Stimulated activated CD4-positive, alpha-beta T cell treated with anti-CD3 and anti-CD28 coated beads, TNF-alpha, amount 100 ng/mL, for 1 hour (primary cell): ENCODE measurements at places on chromosomes 5 and 9.

DNA sequence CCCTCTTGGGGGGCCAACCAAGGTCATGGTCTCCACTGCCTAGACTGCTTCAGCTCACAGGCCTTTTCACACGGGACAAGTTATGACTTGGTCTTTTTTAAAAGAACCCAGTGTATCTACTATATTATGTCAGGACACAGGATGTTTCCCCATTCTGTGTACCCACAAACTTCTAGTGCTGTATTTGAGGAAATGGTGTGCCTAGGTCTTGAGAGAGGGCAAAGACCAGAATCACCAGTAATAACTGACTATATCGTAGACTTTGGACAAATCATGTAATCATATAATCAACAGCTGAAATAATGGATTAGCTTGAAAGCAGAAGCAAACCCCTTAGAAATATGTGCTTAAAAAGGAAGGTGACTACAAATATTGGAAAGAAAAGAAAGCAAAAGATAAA is 133.3 kb downstream of the ARL15 start:
- DNase-seq = no peak

DNA sequence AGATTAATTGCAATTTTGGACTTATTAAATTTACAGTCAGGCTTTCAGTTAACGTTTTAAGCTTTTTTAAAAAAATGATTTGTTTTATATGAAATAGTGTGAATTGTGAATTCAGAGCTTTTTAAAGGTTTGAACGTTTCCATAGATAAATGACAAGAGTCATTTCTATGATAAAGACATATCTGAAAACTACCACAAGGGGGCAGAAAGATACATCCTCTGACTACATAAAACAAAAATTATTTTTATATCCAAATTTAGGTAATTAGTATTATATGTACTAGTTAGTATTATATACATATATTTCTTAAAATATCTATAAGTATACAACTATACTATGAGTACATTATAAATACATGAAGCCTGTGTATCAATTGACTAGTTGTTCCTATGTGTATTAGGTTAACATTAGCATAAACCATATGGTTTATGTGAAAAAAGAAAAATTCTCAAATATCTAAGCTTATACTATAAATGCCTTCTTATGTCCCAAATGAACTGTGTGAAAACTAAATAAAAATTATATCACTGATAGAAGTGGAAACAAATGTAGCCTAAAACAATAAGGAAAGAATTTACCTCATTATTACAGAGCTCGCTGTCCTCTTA is 155.2 kb downstream of the MEF2C start:
- DNase-seq = no peak

GRCh38 chr5:171447226-171447625 is 27.8 kb downstream of the FGF18 start:
- no peak for DNase-seq

- no peak for DNase-seq
Measured at GRCh38 chr5:54537725-54538124, 20.2 kb downstream of the SNX18 start.

DNA sequence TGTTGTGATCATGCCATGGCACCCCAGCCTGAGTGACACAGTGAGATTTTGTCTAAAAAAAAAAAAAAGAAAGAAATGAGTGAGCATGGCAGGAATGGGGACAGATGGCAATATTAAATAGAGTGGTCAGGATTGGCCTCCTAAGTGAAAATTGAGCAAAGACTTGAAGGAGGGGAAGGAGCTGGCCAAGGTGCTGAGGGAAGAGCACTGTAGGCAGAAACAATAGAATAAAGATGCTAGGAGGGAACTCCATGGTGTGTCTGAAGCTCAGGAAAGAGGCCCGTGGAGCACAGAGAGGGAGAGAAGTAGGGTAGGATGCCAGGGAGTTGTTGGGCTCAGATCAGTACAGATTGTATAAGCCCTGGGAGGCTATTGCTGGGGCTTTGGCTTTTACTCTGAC is 64.4 kb upstream of the PCAT7 start:
- no peak for DNase-seq

DNA sequence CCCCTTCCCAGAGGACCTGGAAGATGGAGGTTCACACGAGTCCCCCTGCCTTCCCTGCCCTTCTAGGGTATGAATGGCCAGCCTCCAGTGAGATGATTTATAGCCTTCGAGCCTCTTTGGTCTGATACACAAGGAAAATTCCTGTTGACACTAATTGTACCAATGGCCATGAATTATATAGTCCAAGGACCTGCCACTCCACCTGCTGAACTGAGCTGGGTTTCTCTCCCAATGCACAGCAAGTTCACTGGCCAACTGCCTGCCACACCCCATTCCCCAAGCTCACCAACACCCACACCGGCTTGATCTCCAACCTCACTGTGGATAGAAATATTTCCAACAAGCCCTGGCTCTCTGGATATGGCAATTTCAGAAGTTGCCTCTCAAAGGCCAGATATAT is 9.3 kb upstream of the ADRA1B start:
- no peak for DNase-seq

DNA sequence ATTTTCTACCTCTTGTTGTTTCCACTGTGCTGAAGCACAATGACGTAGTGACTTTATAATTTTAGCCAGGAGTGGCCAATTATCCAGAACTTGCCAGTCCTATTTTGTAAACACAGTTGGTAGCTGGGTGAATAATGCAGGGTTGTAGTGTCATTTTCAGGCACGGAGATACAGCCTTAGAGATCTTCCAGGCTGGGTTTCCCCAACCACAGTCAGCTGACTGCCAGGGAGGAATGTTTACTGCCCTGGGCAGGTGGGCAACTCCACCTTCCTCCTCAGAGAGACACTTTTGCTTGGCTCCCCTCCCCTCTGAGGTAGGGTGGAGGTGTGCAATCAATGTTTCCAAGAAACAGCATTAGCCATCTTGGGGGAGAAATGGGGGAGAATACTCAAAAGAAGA is 228.1 kb upstream of the NR4A3 start:
- DNase-seq = no peak

- DNase-seq = no peak
Measured at GRCh38 chr9:116390303-116391228, 237.0 kb downstream of the PAPPA start.
